ENCODE measurements at places on chromosomes 5 and 9. TPM values are rescaled to one million over a fixed set of nuclear protein-coding genes. Genes with fewer than 3 reads are reported as not detected.

GAPVD1 gene
- total RNA-seq = 45.9 TPM

UBLCP1 gene
- total RNA-seq = 41.7 TPM

RORB gene
- total RNA-seq = 0.02 TPM

PLEKHG4B gene
- 0.04 TPM for total RNA-seq

SLC45A2 gene
- total RNA-seq = not detected

TMEM215 gene
- not detected for total RNA-seq

SLC6A3 gene
- 0.08 TPM for total RNA-seq

MEGF9 gene
- 5.6 TPM for total RNA-seq

HRCT1 gene
- not detected for total RNA-seq

PCDHA1 gene
- total RNA-seq = not detected

GLDC gene
- total RNA-seq = 4.1 TPM

SLC25A2 gene
- 0.21 TPM for total RNA-seq

ARID3C gene
- total RNA-seq = 0.34 TPM

NDUFS6 gene
- total RNA-seq = 46.7 TPM

SLCO6A1 gene
- not detected for total RNA-seq

PCAT7 gene
- not detected for total RNA-seq

RAB14 gene
- 66.5 TPM for total RNA-seq

FGF18 gene
- 0.13 TPM for total RNA-seq

LCN15 gene
- total RNA-seq = not detected

IL9 gene
- 9.6 TPM for total RNA-seq

CTNND2 gene
- not detected for total RNA-seq

RANBP3L gene
- total RNA-seq = not detected

FAT2 gene
- total RNA-seq = not detected

DPYSL3 gene
- total RNA-seq = 0.34 TPM

SPATA31D4 gene
- not detected for total RNA-seq

AQP7 gene
- not detected for total RNA-seq

CCNO gene
- total RNA-seq = 0.13 TPM

PIK3R1 gene
- 41.0 TPM for total RNA-seq

TARS1 gene
- total RNA-seq = 293 TPM
